Fibroblast of lung (primary cell): ENCODE measurements at places on chromosomes 7 and 10. TPM values are rescaled to one million over a fixed set of nuclear protein-coding genes. Genes with fewer than 3 reads are reported as not detected.

DNAJB9 gene
- total RNA-seq, result 52.4 and 56.8 TPM in 2 replicates

LAMB1 gene
- total RNA-seq, result 440 and 516 TPM in 2 replicates

EDRF1 gene
- total RNA-seq, result 21.6 and 25.3 TPM in 2 replicates

NOS3 gene
- total RNA-seq, result 0.50 and 0.77 TPM in 2 replicates

LRRN3 gene
- total RNA-seq, result 0.26 and 1.8 TPM in 2 replicates

HYAL4 gene
- total RNA-seq, result not detected in 2 replicates

FLNC gene
- total RNA-seq, result 106 and 191 TPM in 2 replicates

IFIT2 gene
- total RNA-seq, result 11.6 and 21.6 TPM in 2 replicates

ABCC2 gene
- total RNA-seq, result 0.26 and 0.66 TPM in 2 replicates

LIPF gene
- total RNA-seq, result not detected in 2 replicates
